ENCODE measurements at places on chromosomes 3 and 15.
A peak's percentile ranks its signal among the peaks of the same experiment; 100 is the strongest.

- peak; percentile 80 for DNase-seq
These were observed 589 bp downstream of the NEIL1 start for GRCh38 chr15:75347222-75348033.

- no peak for DNase-seq
These were observed 54.4 kb downstream of the GTF2E1 start for GRCh38 chr3:120796976-120797375.

DNA sequence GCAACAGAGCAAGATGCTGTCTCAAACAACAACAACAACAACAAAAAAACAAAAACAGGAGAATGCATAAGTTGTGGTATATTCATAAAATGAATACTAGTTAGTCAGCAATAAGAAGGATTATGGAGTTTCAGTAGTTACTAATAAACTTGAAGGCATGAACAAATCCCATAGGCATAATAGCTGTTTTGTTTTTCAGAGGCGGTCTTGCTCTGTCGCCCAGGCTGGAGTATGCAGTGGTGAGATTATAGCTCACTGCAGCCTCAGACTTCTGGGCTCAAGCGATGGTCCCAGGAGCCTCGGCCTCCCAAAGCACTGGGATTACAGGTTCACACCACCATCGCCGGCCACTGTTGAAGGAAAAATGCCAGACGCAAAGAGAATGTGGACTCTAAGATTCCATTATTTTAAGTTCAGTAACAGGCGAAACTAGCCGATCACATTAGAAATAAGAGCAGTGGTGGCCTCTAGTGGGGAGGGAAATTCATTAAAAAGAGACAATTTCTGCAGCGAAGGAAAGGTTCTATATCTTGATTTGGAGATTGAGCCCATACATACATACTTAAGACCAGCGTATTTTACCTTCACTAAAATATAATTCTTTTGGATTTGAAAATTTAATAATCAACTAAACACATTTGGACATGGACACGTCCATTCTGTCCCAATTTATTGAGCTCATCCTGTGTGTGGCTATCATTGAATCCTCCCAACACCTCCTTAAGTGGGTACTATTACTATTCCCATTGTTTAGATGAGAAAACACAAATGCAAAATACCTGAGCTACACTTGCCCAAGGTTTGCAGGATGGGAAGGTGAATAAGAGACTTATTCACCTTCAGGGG, 27.4 kb upstream of the HDAC11 start:
- DNase-seq: peak; percentile 53

DNA sequence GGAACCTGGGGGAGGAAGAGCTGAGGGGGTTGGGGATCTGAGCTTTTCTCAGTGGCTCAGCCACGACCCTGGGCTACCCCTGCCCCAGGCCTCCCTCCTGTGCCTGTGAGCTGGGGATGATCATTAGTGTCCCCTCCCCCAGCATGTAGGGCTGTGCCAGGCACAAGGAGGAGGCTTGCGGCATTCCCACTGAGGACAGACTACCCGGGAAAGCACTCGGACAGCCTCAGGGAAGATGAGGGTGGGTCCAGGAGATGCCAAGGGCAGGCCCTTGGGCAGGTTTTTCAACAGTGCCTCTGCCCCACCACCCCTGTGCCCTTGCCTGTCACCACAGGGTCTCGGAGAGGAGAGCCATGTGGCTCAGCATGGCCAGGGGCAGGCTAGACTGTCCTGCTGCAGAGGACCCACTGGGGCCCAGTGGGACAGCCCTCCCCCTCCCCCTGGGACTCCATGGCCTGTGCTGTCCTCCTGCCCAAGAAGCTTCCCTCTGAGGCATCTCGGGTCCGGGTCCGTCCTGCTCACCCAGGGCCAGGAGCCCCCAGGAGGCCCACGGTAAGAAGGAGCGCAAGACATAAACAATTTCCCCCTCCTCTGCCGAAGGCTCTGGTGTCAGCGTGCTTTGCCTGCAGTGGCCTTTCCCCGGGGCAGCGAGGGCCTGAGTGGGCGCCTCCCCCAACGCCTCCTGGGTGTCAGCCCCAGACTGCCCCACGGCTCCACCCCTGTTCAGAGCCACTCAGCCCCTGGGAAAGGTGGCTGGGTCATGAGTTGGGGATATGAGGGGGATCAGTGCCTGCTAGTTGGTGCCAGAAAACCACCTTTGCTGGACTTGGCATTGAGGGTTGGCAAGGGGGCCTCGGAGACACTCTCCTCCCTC, 192.5 kb downstream of the GOLGA6L6 start:
- no peak for DNase-seq

- no peak for DNase-seq
These were observed 3.8 kb downstream of the GREM1 start for GRCh38 chr15:32721596-32721995.

DNA sequence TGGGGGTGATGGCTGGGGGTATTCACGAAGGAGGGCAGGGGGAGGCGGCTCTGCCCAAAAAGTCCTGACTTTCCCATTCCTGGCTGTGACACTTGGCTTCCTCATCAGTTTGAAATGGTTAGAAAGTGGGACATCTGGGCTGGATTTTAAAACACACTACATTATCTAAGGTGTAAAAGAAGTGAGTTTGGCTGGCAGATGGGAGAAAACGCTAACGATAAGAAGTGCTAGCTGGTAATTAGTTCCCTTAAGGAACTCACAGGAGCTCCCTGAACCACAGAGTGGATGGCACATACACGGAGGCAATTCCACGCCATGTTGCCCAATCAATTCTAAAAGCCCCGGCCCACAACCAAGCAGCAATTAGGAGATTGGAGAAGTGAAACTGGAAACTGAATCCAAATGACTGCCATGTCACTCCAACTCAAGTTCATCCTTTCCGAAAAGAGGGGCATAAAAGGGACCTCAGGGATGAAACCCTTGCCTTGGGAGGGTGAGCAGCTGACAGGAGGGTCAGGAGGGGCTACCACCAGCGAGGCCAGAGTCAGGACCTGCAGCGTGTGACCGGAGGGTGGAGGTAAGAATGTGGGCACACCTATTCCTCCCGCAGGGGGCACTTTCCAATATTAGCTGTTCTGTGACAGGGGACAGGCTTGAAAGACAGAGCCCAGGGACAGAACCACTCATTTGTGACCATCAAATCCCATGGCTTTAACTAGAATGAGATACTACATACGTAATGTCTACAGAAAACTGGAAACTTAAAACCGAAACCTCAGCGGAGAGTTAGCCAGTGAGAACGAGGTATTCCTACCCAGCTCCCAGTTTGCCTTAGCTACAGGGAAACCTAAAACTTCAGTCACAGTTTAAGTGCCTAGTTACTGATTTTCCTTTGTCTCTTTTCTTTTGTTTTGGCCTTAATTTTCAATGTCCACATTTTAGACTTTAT, 95.3 kb upstream of the OXTR start:
- DNase-seq: no peak

DNA sequence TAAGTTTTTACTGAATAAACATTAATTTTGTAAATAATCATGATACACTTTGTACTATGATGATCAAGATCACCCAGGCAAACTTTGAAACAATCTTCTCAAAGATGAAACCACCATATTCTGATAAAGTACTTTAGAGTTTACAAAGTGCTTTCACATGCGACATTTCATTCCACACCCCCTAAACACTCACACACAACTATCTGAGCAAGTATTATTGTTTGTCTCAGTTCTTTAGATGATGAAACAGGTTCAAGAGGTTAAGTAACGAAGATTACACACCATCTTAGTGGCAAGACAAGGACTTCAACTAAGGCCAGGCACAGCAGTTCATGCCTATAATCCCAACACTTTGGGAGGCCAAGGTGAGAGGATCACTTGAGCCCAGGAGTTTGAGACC, 37.6 kb downstream of the ZNF148 start:
- no peak for DNase-seq

- no peak for DNase-seq
These were observed 21.7 kb downstream of the NMNAT3 start for GRCh38 chr3:139655909-139656595.

DNA sequence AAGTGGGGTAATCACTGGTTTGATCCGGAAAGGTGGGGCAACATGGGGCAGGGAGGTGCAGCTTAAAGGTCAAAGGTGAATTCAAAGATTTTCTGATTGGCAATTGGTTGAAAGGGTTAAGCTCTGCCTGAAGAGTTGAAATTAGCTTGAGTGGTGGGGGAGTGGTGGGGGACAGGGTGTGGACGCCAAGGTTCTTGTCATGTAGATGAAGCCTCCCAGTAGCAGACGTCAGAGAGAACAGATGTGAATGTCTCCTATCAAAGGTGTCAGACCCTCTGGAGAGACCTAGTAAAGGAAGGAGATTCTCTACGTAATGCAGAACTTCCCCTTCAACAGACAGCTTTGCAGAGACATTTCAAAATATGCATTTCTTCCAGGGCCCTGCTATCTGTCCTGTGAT, 62.8 kb downstream of the ABCC5 start:
- DNase-seq: no peak

GRCh38 chr3:184160456-184160855, 5.3 kb downstream of the DVL3 start:
- no peak for DNase-seq

DNA sequence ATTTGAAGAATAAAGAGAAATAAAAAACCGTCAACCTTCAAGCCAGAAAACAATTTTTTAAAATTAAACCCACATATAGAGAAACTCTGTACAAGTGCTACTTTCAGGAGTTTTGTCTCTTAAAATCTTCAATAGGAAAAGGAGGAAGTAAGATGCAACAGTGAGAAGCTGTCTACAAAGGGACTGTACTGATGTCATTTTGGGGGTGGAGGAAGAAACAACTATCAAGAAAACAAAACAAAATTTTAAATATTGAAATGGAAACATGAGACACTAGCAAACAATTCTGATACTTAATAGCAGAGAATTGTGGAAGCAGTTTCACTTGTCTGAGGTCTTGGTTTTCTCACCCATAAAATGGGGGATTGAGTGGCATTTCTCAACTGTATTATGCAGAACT, 84.4 kb downstream of the SLMAP start:
- DNase-seq: no peak

DNA sequence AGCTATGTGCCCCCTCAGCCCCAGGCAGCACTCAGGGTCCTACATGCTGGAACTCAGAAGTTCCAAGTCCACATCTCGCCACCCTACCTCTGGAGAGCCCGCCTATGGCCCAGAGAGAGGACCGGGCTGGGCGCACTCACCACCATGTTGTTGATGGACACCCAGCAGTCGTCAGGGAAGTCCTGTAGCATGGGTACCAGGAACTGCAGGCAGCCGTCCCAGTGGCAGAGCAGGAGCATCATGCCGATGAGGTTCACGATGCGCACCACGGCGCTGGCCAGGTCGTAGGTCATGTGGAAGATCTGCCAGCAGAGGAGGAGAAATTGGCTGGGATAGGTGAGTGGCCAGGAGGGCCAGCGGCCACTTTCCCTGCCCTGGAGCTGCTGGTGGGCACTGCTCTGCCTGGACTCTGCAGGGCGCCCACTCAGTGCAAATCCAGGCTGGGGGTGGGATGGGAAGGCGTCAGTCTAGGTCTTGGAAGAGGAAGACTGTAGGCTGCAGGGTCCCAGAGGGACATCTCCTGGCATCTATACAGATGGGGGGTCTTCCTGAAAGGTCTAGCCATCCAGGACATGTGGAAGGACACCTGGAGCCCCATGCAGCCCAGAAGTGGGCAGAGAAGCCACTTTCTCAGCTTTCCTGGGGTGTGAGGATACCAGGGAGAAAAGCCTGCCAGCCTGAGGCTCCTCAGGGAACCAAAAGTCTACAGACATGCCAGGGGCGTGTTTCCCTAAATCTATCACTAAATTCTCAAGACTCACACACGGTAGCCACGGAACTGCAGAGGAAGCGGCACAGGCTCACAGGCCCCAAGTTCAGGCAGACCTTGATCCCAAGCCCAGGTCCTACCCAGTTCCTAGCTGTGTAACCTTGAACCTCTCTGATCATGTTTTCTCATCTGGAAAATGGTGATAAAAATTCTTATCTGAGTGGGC, 36.5 kb downstream of the HCN4 start:
- DNase-seq: no peak

- DNase-seq: no peak
These were observed 230.0 kb downstream of the ADAMTS9 start for GRCh38 chr3:64457811-64458210.

- no peak for DNase-seq
These were observed 38.1 kb upstream of the SPPL2A start for GRCh38 chr15:50803479-50804180.

DNA sequence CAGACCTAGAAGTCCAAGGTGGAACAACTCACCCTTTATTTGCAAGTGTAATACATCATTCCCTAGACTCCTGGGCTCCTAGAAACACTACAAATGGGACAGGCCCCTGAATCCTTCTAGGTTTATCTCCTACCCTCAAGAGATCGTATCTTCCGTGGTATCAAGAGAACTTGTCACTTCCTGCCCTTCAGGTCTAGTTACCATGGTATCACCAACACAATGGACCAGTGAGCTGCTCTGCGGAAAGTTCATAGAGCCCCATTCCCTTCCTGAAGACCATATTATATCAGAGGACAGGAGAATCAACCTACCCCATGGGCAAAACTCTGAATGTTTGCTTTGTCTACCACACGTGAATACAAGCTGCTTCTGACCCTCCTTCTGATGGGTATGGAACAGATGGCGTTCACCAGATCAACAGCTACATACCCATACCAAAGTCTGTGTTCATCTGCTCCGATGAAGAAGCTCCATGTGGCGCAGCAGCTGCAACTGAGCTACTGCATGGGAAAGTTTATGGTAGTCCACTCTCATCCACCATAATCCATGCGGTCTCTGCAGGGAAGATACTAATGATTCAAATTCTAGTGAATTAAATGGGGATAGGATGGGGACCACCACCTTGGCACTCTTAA, 84.6 kb upstream of the KLF13 start:
- DNase-seq: no peak

- no peak for DNase-seq
These were observed 16.6 kb downstream of the CSRNP1 start for GRCh38 chr3:39136533-39137434.

DNA sequence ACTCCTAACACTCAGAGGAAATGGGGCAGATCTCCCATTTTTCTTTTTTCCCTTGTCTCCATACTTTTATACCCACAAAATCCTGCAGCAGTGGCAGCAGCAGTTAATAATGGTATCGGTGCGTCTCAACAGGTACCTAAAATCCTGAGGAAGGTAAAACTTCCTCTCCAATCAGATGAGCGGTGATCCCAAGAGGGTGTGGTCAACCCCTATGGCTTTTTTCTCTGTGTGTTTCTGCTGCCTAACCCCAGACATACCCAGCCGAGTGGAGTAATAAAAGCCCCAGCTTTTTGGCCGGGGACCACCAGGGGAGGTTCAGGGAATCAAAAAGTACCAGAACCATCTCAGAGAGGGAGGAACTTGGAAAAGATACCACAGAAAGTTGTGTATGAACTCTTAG, 9.1 kb downstream of the GK5 start:
- no peak for DNase-seq

GRCh38 chr3:123150449-123151215, 51.1 kb upstream of the SEC22A start:
- no peak for DNase-seq

- DNase-seq: no peak
These were observed 24.4 kb downstream of the IL1RAP start for GRCh38 chr3:190538288-190538687.

- DNase-seq: no peak
These were observed 286.3 kb upstream of the ROBO2 start for GRCh38 chr3:76753599-76753998.

- no peak for DNase-seq
These were observed 134.3 kb upstream of the LRRN1 start for GRCh38 chr3:3664935-3665334.

All from HuH-7.5 (cell line).